ENCODE measurements at places on chromosomes 3 and 15. TPM values are rescaled to one million over a fixed set of nuclear protein-coding genes. Genes with fewer than 3 reads are reported as not detected.

PCOLCE2 gene
- 29.4 TPM for total RNA-seq

GPR87 gene
- 0.09 TPM for total RNA-seq

DZIP3 gene
- 14.2 TPM for total RNA-seq

GABRR3 gene
- total RNA-seq, result not detected

MESD gene
- 24.9 TPM for total RNA-seq

WDR93 gene
- total RNA-seq, result under 0.01 TPM

ECE2 gene
- total RNA-seq, result not detected
